ENCODE measurements at places on chromosomes 6 and 20.
A peak's percentile ranks its signal among the peaks of the same experiment; 100 is the strongest.

DNA sequence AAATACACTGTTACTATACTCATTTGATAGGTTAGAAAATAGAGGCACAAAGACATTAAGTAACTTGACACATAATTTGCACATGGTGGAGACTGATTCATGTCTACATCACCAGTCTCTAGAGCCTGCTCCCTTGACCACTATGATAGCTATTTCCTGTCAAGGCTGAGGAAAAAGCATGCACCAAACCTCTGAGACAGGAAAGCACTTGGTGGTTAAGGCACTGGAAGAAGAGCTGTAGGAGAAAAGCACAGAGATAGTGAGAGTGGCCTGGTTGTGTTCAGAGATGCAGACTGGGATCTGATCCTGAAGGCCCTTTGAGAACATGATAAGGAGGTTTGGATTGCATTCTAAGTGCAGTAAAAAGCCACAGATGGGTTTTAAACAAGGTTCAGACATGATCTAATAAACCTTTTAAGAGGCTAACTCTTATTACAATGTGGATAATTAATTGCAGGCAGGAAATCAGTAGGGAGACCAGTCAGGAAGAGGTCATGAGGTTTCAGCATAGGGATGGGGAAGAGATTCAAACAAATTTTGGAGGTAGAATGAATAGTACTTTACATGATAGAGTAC lies 168.9 kb downstream of the PHF3 start:
- no peak for DNase-seq

DNA sequence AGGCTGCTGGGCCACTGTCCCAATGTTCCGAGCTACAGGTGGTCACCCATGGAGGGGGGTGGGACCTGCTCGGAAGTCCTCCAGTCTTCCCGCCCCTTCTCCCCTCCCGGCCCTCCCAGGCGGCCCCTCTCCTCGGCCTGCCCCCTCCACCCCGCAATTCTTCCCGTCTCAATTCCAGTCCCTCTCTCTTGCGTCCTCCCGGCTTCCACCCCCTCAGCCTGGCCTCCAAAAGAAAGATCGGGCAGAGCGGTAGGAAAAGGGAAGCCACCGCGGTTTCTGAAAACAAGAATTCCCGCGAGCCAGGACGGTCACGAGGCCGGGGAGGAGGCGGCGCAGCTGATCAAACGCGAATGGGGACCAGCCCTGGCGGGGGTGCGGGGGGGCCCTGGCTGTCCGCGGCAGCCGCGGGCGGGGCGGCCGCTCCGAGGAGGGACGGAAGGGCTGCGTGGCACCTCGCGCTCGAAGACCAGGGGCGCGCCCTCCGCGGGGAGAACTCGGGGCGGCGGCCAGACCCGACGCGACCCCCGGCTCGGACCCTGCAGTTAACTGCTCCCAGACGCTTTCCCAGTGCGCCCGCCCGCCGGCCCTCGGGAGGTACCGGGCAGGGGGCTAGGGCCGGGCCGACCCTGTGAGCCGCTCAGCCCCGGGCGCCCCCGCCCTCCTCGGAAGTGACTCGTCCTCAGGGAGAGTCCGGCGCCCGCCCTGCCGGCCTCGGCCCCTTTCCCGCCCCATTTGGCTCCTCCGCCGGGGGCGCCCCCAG lies 1.0 kb downstream of the PXDC1 start:
- DNase-seq, result peak; percentile 91

- no peak for DNase-seq
Observed at GRCh38 chr20:15380770-15381169, 1043.4 kb upstream of the FLRT3 start.

GRCh38 chr6:36633370-36633769 lies 39.2 kb downstream of the SRSF3 start:
- DNase-seq, result no peak
